ENCODE measurements at places on chromosomes 5 and 9.

DNA sequence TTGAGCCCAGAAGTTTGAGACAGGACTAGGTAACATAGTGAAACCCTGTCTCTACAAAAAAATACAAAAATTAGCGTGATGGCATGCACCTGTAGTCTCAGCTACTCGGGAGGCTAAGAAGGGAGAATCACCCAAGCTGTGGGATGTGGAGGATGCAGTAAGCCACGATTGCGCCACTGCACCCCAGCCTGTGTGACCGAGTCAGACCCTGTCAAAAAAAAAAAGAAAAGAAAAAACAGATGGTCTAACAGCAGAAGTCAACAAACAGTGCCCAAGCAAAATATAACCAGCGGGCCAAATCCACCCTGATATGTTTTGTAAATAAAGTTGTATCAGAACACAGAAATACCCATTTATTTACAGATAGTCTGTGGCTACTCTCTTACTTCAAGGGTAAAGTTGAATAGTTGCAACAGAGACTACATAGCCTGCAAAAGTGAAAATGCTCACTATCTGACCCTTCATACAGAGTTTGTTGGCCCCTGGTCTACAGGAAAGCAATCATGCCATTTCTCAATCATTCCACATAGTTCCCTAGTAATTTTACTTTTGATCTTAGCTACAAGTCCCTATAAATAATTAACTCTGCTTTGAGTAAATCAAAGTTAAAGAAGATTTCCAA, 383.7 kb downstream of the TLE1 start:
- DNase-seq, result no peak

GRCh38 chr5:117088176-117088575, 513.6 kb upstream of the SEMA6A start:
- DNase-seq, result no peak

GRCh38 chr5:115296124-115297022, at the start of gene CCDC112:
Gene CCDC112, minus strand, starts transcription at chr5:115296654. Its CDS starts 111 bp downstream, at chr5:115296543.
- DNase-seq, result peak; percentile 53

GRCh38 chr9:98707166-98708102, 1.3 kb downstream of the GABBR2 start:
- DNase-seq, result no peak
